Suppressor macrophage (primary cell): ENCODE measurements at places on chromosomes 7 and 10.
A peak's percentile ranks its signal among the peaks of the same experiment; 100 is the strongest.

GRCh38 chr7:150410680-150411346, 31.7 kb downstream of the ZNF775 start:
- DNase-seq = no peak

GRCh38 chr10:17200001-17200911, 1.2 kb downstream of the TRDMT1 start:
- DNase-seq = peak; percentile 35

GRCh38 chr7:135970682-135971365, 6.3 kb downstream of the MTPN start:
- DNase-seq = no peak

DNA sequence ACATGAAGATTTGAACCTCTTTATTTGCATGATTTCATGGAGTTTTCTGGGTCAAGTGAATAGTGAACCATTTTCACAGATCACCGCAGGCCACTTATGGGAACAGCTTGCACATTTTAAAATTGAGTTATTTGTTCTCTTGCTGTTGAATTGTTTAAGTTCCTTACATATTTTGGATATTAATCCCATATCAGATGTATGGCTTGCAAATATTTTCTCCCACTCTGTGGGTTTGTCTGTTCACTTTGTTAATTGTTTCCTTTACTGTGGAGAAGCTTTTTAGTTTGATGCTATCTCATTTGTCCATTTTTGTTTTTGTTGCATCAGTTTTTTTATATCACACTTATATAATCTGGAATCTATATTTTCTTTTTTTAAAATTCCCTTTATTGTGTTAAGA, 14.1 kb upstream of the ZC3HAV1L start:
- DNase-seq = no peak

- DNase-seq = no peak
Observed at GRCh38 chr10:49053053-49053997, 62.0 kb downstream of the VSTM4 start.

GRCh38 chr7:44305564-44306507, 19.6 kb downstream of the CAMK2B start:
- no peak for DNase-seq

DNA sequence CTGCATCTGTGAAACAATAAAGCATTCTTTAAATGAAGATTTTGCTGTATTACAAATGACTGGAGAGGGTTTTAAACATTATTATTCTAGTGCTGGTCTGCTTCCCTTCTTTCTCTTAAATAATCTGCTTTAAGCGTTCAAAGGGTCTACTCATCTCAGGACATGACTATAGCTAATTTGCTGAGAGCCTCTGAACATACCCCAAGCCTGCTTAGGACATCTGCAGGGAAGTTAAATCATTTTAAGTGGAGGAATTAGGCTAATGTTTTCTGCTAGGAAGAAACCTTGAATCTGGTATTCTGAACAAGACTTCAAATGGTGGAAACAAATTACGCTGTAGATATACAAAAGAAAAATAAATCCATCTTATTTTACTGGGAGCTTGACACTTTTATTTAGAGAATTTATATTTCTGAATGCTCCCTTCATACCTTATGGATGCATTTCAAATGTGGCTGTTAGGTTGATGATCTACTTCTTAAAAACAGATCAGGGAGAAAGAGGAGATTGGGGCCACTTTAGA, 124.4 kb upstream of the ITGB1 start:
- no peak for DNase-seq

- no peak for DNase-seq
Observed at GRCh38 chr10:8349610-8350249, 295.2 kb downstream of the GATA3 start.

GRCh38 chr10:106957823-106958588, 206.5 kb downstream of the SORCS1 start:
- peak; percentile 47 for DNase-seq
